Activated CD4-positive, alpha-beta T cell treated with anti-CD3 and anti-CD28 coated beads, Interleukin-2, amount 50 U/mL, for 4 hours (primary cell): ENCODE measurements at places on chromosomes 6 and 20.

DNA sequence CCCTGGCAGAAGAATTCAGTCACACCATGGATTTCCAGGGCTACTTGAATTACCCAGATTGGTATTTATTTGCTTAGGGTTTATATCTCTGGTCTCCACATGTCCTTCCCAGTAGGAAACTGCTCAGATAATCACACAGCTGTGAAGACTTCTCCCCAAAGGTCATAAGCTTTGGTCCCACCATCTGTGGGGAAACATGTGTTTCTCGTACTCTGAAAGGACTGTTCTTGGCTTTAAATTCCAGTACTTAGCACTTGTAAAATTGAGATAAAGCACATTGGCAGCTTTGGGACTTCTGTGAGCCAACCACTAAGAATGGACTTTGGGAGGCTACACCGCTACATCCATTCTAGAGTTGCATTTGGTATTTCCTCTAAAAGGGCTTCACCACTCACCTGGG is 205.3 kb upstream of the FOXA2 start:
- DNase-seq, result no peak

GRCh38 chr6:17156112-17156921 is 54.5 kb downstream of the STMND1 start:
- peak; percentile 40 for DNase-seq

- DNase-seq, result no peak
Observed at GRCh38 chr6:117444600-117444999, 18.9 kb upstream of the ROS1 start.

DNA sequence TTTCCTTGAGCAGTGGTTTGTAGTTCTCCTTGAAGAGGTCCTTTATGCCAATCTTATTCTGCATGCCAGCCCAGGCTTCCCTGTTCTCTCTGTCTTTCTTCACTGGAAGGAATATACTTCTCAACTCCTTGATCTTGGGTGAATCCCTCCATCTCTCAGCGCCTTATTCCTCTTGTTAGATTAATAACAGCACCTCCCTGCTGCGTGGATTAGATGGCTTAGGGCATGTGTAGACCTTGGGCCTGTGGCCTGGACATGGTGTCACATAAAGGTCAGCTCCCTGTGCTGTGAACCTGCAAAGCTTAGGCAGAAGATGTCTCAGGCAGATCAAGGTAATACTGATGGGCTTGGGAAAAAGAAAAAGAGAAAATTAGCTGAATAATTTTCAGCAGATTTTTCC is 18.3 kb downstream of the ZNF831 start:
- DNase-seq, result no peak

DNA sequence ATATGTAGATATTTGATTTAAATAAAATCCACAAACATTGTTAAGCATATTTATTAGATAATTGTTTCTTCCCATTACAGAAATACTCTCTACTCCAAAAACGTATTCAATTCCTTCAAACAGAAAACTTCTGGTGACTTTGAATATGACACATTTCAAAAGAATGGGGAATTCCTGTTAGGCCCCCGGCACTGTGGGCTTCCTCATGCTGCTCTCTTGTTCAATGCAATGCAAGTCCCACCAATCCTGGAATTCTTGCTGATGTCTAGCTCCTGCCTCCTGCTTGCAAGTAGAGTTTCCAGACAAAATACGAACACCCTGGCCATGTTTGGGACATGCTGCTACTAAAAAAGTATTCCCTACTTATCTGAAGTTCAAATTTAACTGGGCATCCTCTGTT is 544.1 kb downstream of the QKI start:
- no peak for DNase-seq

- no peak for DNase-seq
Observed at GRCh38 chr20:41508335-41508734, 109.8 kb downstream of the CHD6 start.

GRCh38 chr20:59578436-59579403 is 25.6 kb upstream of the PHACTR3 start:
- DNase-seq, result no peak

- DNase-seq, result no peak
Observed at GRCh38 chr20:9149087-9149486, 80.2 kb downstream of the PLCB4 start.

- DNase-seq, result no peak
Observed at GRCh38 chr20:22729180-22729579, 144.8 kb upstream of the FOXA2 start.

DNA sequence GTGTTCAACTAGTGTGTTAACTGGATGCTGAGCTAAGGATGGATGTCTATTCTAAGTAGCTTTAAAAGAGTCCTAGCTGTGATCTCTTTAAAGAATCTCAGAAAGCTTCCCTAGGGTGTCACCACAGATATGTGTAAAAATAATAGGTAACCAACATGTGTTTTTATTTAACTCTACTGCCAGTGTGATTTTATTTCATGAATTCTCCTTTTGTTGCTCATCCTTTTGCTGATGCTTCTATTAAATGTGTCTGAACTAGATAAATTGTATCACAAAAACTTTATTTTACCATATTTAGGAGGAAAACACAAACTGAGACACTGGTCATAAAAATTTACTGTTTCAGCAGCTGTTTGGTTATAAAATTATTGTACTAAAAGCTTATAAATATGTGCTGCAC is 809.4 kb upstream of the CITED2 start:
- DNase-seq, result no peak

- DNase-seq, result no peak
Observed at GRCh38 chr20:21901470-21902275, 196.2 kb downstream of the PAX1 start.

- no peak for DNase-seq
Observed at GRCh38 chr6:151018046-151018445, 152.5 kb downstream of the MTHFD1L start.

DNA sequence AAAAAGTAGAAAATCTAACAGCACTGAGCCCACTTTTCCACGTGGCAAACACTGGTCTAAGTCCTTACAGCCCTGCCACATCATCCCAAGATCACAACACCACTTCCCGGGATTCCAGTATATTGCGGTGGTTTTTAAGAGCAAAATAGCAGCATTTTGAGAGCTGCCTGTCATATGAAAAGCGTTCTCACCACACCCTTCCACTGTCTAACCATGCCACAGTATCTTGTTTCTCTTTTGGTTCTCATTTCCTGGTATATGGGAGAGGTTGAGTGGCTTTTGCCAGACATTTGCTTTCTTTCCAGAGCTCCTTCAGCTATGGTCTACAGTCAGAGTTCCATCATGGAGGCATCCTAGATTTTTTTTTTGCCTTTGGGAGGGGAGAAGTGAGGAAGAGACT is 243.0 kb downstream of the TSHZ2 start:
- DNase-seq, result no peak

- no peak for DNase-seq
Observed at GRCh38 chr6:74018825-74019224, 322.8 kb downstream of the CD109 start.

GRCh38 chr20:44610313-44610962 is 28.1 kb downstream of the PKIG start:
- no peak for DNase-seq

GRCh38 chr6:3484946-3485345 is 28.1 kb upstream of the SLC22A23 start:
- DNase-seq, result no peak

GRCh38 chr6:33430991-33431879 is 11.4 kb downstream of the SYNGAP1 start:
- DNase-seq, result peak; percentile 71

DNA sequence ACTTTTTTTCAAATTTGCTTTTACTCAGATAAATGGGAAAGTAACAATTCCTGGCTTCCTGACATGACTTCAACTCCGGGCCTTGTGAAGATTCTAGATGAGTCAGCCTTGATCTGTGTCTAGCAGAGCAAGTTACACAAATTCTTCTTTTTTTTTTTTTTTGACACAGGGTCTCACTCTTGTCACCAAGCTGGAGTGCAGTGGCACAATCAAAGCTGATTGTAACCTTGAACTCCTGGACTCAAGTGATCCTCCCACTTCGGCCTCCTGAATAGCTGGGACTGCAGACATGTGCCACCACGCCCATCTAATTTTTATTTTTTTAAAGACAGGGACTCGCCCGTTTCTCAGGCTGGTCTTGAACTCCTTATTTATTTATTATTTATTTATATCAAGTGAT is 7.3 kb upstream of the ARHGAP18 start:
- DNase-seq, result no peak

GRCh38 chr6:79546186-79546585 is 9.0 kb upstream of the LCA5 start:
- DNase-seq, result no peak

DNA sequence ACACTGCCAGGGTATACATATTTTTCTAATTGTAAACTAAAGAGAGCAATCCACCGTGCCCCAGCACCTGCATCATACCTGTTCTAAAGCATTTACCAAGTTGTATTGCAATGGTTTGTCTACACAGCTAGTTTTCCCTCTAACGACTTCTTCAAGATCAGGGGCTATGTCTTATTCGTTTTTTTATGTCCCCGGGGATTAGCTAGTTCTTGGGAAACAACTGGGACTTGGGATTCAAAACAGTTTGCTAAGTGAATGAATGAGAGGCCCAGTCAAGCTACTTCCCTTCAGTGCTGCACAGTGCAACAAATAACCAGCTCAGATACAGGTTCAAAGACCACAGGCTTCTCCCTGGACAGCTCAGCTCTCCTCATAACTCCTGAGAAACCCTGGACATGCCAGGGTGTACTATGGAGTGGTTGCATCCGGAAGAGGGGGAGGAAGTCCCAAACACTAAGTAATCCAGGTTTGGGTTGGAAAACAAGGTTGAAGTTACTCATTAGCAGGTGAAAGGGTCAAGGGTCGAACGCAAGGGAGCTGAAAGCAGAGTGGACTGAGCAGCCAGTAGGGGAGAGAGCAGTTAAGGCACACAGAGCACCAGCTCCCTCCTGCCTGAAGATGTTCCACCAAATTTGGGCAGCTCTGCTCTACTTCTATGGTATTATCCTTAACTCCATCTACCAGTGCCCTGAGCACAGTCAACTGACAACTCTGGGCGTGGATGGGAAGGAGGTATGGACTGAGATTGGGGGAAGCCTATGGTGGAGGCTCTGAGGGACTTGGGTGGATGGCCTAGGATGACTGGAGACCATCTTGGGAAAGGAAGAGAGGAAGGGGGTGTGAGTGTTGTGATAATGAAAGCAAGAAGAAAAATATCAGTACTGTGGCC is at the start of gene APOM:
Gene APOM (plus strand): TSS at position 546 of the 889 bp plus-strand sequence. CDS start 73 bp downstream, at position 619.
- no peak for DNase-seq

DNA sequence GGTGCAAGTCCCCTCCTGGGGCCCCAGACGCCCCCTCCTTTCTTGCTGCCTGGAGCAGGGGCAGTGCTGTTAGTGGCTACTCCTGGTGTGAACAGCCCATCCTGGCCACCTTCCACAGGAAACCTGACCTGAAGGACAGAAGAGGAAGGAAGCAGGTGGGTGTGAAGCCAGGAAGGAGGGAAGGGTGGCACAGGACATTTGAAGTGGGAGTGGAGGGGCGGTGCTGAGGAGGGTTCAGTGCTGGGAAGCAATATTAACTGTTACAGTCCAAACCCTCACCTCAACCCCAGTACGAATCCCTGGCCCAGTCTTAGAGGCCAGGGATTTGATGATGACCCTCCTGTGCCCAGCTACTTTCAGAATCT is 766 bp downstream of the PRICKLE4 start:
- no peak for DNase-seq

DNA sequence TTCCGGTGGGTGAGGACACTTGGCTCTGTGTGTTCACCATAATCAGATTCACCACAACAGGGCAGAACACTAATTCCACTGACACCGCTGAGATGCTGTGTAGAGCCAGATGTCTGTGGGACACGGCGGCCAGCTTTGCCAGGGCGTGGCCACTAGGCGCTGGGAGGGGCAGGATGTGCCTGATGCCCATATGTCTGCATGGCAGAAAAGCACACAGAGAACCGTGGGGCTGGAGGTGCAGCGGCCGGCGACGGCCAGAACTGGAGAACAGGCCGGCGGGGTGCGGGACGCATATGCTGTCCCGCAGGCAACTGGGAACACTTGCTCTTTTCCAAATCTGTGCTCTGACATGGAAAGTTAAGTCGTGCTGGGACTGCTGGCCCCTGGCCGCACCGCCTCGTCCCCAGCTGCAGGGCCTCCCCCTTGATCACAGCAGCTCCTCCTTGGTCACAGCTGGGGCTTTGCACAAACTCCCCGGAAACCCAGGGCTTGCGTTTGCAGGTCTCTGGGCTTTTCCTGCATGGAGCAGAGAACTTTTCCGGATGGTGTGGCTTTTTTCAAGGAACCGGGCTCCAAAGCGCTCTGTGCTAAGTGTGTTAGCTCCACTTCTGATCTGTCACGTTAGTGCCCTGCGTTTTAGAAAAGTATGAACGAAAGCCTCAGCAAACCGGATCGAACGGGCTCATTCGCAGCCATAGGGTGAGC is 31.1 kb downstream of the NTSR1 start:
- no peak for DNase-seq

DNA sequence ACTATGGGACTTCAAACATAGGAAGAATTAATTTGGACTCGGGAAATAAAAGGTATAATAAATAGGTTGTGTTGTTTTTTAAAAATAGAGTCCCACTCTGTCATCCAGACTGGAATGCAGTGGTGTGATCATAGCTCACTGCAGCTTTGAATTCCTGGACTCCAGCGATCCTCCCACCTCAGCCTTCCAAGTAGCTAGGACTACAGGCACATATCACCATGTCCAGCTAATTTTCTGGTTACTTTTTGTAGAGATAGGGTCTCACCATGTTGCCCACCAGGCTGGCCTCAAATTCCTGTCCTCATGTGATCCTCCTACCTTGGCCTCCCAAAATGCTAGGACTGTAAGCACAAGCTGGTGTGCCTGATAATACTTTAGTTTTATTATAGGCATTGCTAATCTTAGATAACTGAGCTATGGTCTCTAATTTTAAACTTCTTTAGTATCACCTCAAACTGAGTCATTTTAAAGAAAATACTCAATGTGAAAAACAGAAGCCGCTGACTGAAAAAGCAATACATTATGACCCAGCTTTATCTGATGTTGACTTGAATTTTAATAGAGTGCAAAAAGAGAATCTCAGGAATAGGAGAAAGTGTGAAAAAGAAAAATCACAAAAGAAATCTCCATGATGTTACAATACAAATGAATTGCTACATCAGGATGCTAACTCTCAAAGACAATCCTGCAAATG is 251.0 kb downstream of the RNGTT start:
- DNase-seq, result no peak

GRCh38 chr20:33263784-33264183 is 19.2 kb upstream of the BPIFB1 start:
- no peak for DNase-seq

DNA sequence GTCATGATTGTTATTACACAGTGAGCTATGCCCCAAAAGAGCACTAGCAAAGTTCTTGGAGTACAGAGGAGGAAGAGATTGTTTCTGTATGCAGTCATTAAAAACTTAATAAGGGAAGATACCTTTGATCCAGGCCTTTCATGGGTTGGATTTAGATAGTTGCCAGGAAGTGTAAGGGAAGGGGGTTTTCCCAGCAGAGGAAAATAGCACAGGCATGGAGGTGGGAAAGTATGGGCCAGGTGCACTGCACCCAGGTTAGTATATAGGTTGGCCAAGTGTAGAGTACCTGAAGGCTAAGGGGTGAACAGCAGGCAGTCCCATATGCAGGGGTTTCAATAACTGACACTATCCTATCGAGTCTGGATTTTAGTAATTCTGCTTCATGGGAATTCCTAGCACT is 101.4 kb downstream of the SOBP start:
- no peak for DNase-seq
